ENCODE measurements at places on chromosomes 5 and 9.
A peak's percentile ranks its signal among the peaks of the same experiment; 100 is the strongest.

- peak; percentile 71 for DNase-seq
Measured at GRCh38 chr9:80995759-80996158, 693.6 kb downstream of the TLE1 start.

DNA sequence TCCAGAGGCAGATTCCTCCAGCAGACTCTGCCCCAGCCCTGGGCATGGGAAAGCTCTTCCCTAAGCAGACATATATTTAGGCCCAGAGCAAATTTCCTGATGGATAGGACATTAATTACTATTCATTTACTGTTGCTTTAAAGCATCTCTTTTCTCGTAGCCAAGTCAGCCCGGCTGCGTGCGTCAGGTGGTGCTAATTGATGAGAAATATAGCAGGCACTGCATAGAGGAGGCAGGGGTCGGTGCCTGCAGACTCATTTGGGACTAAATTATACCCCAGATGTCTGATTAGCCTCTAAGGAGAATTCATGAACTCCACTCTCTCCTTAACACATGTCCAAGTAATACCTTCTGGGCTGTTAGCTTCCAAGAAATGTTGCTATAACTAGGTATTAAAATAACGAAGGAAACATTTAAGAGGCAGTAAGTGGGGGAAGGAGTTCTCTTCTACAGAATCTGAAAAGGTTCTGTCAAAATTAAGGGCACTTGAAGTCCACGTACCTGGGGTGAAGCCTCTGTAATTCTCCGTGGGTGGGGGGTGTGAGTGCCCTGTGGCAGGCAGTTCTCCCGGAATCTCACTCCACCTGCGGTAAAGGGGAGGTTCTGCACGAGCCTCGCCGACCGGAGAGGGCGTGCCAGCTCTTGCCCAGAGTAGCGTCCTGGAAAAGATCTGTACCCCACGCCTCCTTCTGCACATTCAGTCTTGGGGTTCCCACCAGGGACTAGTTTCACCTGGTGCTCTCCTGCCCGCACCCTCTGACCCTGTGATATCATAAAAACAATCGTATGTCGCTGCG lies 115.9 kb upstream of the FCN2 start:
- DNase-seq, result no peak

DNA sequence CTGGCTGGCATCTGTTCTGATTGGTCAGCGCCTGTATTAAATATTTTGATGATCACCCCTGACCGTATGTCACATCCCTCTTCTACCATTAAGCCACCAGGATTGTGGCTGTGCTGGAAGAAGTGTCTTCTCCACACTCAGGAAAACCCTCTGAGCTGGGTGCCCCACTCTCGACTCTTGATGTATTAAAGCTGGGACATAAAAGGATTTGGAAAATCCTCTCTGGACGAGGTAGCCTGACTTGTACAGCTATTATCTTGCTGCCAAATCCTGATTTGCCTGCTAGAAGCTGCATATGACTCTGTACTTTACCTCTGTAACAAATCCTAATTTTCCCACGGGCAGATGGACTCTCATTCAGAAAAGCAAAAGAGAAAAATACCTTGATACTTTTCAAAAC lies 161.0 kb downstream of the SLC28A3 start:
- DNase-seq, result no peak

- no peak for DNase-seq
Measured at GRCh38 chr9:37635808-37636207, 14.9 kb upstream of the FRMPD1 start.

DNA sequence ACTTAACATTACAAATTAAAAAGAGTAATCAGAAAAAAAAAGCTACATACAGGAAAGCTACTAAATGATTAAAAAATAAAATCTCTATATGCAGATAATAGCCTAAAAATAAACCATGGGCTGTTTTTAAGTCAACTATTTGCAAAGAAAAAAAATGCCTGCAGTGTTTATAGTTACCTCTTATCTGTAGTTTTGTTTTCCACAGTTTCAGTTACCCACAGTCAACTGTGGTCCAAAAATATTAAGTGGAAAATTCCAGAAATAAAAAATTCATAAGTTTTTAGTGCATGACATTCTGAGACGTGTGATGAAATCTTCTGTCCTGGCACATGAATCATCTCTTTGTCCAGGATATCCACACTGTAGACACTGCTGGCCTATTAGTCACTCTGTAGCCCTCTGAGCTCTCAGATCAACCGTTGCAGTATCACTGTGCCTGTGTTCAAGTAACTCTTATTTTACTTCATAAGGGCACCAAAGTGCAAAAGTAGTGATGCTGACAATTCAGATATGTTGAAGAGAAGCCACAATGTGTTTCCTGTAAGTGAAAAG lies 59.2 kb downstream of the PRELID2 start:
- DNase-seq, result peak; percentile 90

DNA sequence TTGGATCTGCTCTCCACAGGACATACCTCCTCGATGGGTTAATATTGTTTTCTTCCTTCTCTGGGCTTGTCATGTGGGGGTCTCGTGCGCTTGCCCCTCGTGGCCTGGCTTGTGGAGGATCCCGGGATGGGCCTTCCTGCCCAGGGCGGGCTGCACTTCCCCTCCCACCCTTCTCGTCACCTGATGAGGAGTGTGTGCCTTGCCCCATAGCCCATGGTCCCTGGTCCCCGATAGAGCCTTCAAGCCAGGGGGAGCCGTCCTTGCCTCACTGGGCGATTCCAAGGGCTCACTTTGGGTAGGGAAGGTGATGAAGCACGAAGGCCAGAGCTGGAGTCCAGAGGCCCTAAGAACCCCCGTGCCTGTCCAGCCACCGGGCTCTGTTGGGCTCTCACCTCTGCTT lies 28.7 kb downstream of the DYNC2I2 start:
- no peak for DNase-seq

DNA sequence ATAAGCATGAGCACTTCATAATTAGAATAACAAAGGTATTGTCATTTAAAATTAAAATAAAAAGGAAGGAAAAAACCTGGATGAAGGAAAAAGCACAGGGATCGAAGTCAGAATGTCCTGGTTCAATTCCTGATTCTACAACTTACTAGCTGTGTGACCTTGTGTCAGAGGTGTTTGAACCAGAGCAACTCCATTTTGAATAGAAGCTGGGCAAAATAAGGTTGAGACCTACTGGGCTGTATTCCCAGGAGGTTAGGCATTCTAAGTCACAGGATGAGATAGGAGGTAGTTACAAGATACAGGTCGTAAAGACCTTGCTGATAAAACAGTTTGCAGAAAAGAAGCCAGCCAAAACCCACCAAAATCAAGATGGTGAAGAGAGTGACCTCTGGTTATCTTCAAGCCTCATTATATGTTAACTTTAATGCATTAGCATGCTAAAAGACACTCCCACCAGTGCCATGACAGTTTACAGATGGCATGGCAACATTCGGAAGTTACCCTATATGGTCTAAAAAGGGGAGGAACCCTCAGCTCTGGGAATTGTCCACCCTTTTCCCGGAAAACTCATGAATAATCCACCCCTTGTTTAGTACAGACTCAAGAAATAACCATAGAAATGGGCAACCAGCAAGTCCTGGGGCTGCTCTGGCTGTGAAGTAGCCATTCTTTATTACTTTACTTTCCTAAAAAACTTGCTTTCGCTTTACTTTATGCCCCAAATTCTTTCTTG lies 412.7 kb downstream of the PIK3R1 start:
- DNase-seq, result no peak

DNA sequence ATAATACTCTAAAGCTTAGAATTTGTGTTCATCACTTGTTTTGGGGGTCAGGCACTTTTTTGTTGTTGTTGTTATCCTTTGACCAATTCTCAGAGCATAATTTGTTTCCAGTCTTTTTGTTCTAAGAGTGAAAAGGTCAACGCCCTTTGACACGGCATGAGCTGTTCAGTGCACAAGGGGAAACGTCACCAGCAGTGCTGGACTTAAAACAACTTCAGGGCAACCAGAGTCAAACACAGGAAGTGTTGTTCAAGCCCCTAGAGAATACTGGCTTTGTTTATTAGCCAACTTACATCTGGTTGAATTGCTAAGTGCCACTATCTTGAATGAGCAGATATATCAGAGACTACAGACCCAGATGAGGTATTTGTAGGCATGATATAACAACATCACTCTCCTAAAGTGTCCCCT lies 368.9 kb downstream of the TMEM161B start:
- no peak for DNase-seq

DNA sequence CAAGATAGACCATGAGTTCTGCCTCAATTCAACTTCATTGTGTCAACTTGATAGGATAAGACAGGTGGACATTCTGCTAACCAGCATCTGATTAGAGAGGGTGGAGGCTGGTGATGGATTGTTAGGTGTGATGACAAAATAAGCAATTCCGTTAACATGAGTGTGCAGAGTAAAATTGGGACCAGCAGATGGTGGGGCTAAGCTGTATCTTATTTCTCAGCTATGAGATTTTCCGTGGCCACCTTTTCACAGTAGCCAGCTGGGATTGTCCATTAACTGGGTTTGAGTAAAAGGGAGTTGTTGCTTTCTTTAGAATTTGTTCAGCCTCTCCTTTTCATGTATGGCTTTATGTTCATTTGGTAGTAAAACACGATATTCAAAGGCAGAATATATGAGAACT lies 28.8 kb upstream of the TAL2 start:
- no peak for DNase-seq

DNA sequence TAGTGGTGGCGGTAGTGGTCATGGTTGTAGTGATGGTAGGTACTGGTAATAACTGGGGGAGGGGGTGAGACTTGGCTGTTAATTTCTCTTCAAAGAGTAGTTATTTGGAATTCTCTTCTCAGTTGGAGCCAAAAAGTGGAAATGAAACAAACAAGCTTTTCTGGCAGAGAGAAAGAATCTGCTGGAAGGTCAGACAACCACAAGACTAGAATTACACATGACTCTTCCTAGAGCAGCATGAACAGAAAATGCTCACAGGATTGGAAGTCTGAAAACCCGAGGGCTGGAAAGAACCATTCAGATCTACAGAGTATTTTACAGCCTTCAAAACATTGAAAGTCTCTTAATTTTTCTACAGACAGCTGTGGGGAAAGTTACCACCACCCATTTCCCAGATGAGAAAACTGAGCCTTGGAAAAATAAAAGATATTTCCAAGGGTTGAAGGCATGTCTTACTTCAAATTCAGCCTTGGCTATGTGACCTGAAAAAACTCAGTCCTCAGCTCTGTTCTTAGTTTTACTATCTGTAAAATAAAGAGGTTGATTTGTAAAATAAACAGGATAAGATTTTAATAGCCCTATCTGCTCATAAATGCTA lies 42.9 kb upstream of the TRIM32 start:
- peak; percentile 77 for DNase-seq

DNA sequence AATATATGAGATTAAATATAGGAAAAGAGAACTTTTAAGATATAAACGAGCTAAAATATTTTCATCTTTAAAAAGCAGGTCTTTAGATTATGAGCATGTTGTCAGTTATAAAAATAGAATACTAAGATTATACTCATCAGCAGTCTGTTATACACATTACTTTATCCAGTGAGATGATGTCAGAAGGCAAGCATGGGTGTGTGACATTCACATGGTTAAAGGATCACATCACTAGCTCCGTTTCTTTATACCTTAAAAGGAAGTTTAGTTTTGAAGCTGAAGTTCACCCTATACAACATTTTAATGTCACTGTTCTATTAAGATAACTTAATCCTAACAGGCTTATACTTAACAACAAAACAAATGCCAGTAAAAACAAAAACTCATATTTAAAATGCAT lies 59.6 kb downstream of the RICTOR start:
- DNase-seq, result peak; percentile 74

GRCh38 chr5:118174671-118175070 lies 813.7 kb downstream of the DTWD2 start:
- no peak for DNase-seq

DNA sequence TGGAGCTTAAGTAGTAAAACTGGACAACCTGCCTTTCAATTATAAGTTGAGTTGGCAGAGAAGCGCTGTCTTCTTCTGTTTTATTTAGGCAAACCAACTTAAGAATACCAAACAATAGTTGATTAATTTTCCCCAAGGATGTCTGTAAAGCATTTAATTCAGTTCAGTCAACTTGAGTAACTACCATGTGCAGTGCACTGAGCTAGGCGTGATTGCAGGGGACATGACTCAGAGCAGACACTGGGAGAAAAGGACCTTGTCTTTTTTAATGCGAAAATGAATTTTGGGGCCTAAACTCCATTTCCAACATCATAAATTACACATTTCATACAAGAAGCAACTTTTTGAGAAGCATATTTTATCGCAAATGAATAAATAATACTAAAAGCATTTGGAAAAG lies 66.3 kb downstream of the FBXL7 start:
- no peak for DNase-seq

GRCh38 chr9:72627956-72628540 lies 106.6 kb downstream of the TMC1 start:
- peak; percentile 17 for DNase-seq

- DNase-seq, result no peak
Measured at GRCh38 chr5:172216345-172216744, 22.4 kb downstream of the EFCAB9 start.

DNA sequence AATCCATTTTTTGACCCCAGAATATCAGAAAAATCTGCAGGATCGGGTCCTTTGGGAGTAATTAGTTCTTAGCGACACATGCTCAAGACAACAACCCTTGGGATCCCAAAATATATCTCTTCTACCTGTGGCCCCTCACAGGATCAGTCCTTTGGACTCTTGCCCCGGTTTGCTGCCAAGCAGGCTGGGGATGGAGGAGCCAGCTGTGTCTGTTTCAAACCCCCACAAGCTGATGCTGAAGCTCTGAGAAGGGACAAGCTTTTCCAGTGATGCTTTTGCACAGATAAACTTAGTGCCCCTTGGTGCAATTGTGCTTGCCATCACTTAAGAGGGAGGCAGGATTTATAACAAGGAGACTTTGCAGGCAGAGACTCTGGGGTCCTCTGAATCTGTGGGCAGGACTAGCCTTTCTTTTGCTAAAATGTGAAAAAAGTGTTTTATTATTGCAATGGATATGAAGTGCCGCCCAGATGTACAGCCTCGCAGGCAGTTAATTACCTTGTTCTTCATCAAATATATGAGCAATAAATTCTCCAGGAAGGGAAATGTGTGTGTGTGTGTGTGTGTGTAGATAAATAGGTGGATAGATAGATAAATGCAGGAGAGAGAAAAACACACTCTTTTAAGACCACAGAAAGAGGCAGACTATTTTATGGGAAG lies 9.6 kb upstream of the LHX2 start:
- no peak for DNase-seq

GRCh38 chr9:35594471-35594870 lies 10.6 kb upstream of the TESK1 start:
- DNase-seq, result no peak

- DNase-seq, result no peak
Measured at GRCh38 chr9:4106081-4106759, 193.6 kb downstream of the GLIS3 start.

- DNase-seq, result no peak
Measured at GRCh38 chr5:176533390-176533789, 3.8 kb downstream of the RNF44 start.

GRCh38 chr9:119033596-119033995 lies 335.6 kb downstream of the BRINP1 start:
- DNase-seq, result no peak

GRCh38 chr9:16571127-16571802 lies 299.2 kb downstream of the BNC2 start:
- DNase-seq, result no peak

DNA sequence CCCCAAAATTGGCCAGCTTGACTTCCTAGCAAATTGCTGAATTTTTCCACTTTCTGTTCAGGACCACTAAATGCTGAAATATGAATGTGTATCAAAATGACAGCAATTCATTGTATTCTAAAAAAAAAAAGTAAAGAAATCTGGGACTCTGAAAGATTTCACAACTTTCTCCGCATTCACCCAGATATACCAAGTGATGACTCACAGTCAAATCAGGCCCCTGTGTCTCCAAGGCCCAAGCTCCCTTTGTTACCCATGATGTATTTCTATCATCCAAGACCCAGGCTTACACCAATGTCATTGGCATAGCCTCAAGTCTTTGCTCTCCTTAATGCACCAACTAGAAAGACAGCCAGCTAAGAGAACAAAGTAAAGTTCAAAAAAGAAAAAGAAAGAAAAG lies 493.9 kb downstream of the NTRK2 start:
- no peak for DNase-seq
